ENCODE measurements at places on chromosomes 5 and 9. TPM values are rescaled to one million over a fixed set of nuclear protein-coding genes. Genes with fewer than 3 reads are reported as not detected.

GRCh38 chr9:9612755-9613154 lies 1000.0 kb downstream of the PTPRD start:
- no peak for DNase-seq

Gene SYK
- 0.02 TPM for total RNA-seq

DNA sequence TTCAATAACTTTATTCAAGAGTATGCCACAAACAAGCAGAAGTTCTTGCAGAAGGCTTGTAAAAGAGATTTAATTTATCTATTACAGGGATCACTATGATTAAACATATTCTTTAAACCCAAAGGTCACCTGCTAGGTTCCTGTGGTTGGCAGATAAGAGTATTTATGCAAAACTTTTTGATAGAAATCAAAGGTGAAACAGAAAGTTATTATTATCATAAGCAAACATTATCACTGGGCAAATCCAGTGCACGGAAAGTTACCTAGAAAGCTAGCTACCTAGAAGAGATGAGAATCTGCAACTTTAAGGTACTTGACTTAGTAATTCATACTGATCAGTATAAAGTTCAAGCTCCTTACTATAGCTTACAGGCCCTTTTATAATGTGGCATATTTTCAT lies 3.2 kb downstream of the STARD4 start:
- no peak for DNase-seq

DNA sequence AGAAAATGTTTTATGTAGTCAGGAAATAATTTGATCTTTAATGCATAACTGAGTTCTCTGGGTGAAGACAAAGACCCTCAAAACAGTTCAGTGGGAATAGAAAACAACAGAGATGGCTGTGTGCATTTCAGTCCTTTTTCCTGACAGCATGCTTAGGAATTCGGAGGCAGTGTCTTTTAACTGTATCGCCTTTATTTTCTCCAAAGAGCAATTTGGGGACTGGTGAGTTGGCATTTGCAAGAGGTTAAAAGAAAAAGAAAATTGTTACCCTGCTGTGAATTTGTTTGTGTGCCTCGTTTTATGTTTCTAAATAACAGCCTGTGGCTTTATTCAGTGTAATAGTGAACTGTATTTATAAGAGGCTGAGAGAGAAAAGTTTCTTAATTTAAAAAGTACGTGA lies 227.8 kb upstream of the DMAC1 start:
- DNase-seq = no peak

DNA sequence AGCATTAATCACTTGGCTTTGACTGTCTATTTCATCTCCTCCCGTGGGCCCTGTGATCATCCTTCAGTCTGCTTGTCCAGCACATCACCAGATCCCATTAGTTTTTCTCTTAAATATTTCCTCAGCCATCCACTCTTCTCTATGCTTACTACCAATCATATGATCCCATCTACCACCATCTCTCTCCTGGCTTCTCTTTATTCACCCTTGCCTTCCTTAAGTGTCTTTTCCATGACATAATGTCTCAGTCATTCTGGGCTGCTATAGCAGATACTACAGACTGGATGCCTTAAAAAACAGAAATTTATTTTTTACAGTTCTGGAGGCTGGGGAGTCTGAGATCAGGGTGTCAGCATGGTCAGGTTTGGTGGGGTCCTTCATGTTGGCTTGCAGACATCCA lies 208.4 kb upstream of the PPP1R2B start:
- no peak for DNase-seq
